ENCODE measurements at places on chromosomes 3 and 15. TPM values are rescaled to one million over a fixed set of nuclear protein-coding genes. Genes with fewer than 3 reads are reported as not detected.

DNA sequence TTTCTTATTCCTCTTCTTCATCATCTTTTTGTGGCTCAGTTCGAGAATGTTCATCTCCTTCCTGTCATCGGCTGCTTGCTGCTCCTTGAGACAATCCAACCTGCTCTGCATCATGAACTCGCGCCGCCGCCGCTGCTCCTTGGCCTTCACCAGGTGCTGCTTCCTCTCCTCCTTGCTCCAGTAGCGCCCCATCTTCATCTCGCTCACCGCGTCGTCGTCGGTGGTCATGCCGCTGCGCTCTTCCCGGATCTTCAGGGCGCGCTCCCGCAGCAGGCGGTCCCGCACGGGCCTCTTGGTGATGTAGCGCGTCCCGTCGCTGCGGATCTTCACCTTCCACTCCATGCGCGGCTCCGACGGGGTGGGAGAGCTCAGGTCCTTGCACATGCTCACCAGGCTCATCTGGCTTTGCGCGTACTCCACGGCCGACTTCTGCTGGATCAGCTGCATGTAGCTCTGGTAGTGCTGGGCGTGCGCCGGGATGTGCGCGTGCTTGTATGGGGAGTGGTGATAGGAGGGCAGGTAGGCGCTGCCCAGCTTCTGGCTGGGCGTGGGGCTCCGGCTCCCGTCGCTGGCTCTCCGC is 241.2 kb downstream of the PDZRN3 start:
- DNase-seq = no peak

DNA sequence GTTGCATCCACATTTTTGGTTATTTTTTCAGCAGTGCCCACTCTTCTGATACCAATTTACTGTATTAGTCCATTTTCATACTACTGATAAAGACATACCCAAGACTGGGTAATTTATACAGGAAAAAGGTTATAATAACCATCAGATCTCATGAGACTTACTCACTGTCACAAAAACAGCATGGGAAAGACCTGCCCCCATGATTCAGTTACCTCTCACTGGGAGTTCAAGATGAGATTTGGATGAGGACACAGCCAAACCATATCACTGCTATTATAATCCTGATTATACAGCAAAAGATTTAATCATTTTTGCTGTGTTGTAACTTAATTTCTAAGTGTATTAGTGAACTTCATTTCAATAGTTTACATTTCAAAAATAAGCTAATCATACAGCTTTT is 6.6 kb downstream of the ZBED2 start:
- DNase-seq = no peak

DNA sequence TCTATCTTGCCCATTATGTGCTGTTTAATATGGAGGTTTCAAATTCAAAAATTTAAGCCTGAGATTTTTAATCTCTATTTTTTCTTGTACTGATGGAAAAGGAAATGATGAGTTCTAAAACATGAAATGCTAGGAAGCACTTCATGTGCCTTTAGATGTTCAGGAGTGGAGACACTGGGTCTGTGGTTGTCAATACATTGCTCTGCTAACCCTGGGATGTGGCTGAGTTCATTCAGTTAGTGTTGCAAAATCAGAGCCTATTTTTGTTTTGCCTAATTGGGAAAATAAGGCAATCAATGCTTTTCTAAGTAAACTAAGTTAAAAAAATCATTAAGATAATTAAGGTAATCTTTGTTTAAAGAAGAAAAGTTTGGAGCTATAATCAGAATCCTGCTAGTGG is 83.1 kb downstream of the DIPK2A start:
- no peak for DNase-seq

- DNase-seq = no peak
Observed at GRCh38 chr3:196599734-196600128, 31.3 kb downstream of the FBXO45 start.

DNA sequence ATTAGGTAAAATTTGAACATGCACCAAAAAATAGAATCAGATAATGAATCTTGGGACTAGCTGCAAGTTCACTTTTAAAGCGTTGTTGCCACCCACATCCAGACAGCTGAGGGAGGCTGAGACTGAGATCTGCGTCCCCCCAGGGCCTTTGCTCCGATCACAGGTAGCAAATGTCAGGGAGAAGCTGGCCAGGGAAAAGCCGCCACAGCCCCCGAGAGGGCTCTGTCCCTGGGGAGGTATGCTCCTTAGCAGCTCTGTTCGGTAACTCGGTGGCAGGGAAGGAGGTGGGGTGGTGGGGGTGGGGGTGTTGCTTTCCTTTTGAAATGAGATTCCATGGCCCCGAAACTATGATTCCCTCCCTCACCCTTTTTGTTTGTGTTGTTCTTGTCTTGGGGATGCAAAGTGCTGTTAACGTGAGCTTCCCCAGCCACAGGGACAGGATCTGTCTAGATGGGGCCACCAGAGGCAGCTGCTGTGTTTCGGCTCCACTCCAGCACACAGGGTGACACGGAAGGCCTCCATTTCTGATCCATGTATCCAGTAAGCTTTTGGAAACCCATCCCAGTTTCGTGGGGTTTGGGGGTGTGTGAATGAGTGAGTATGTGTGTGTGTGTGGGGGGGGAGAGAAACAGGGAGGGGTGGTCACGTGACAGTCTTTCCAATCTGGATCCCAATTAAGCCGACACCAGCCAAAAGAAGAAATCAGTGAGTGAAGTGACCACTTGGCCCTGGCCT is 1.1 kb upstream of the MINAR1 start:
- DNase-seq = no peak

- DNase-seq = no peak
Observed at GRCh38 chr3:177197727-177198460, 612 bp upstream of the TBL1XR1 start.

DNA sequence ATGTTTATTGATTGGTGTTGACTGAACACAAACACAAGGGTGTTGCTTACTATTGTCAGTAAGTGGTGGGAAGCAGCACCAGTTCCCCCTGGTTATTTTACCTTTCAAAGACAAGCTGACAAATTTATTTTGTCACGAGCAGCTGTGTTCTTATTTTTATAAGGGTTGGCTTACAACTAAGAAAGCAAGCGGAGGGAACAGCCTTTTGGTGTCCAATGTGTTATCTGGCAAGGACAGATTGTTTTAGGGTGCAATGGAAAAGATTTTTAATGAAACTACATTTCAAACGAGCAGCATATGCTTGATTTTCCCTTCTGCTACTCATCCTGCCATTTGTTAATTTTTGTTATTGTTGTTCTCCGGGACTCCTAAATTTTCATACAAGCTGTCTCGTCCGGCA is 920.6 kb upstream of the CFAP20DC start:
- DNase-seq = no peak

DNA sequence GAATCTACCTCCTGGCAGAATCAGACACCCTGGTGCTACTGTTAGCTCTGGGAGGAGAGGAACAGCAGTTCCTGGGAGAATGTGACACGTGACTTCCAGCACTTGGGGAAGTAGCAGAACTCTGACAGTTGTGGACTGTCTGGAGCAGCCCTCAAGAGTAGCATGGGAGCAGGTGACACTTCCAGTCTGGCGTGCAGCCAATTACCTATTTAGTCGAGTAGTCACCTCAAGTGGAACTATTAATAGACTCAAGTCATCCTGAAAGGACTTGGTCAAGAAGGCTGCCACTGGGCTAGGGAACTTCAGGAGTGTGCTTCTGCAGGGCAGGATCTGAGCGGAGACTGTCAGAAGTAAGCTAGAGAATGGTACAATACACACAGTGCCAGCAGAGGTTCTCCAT is 62.3 kb downstream of the MTHFS start:
- no peak for DNase-seq

The GRAMD1C gene
- 0.71 TPM for polyA plus RNA-seq

The CCR9 gene
- not detected for polyA plus RNA-seq

The GP5 gene
- 0.37 TPM for polyA plus RNA-seq

The PRSS50 gene
- not detected for polyA plus RNA-seq

The EPHB1 gene
- polyA plus RNA-seq = 1.7 TPM

The GOLGA6L9 gene
- 0.19 TPM for polyA plus RNA-seq

The GCSAM gene
- 1.5 TPM for polyA plus RNA-seq

The CPB1 gene
- polyA plus RNA-seq = not detected

The CDHR4 gene
- not detected for polyA plus RNA-seq

The NANOGP8 gene
- not detected for polyA plus RNA-seq

The CLDN1 gene
- polyA plus RNA-seq = not detected

The PLXNB1 gene
- polyA plus RNA-seq = 0.19 TPM

The NMNAT3 gene
- polyA plus RNA-seq = 7.1 TPM

All from immature natural killer cell (primary cell).